ENCODE measurements at places on chromosomes 5 and 9.
A peak's percentile ranks its signal among the peaks of the same experiment; 100 is the strongest.

- DNase-seq, result no peak
These were observed 112.3 kb downstream of the PCSK1 start for GRCh38 chr5:96320797-96321196.

DNA sequence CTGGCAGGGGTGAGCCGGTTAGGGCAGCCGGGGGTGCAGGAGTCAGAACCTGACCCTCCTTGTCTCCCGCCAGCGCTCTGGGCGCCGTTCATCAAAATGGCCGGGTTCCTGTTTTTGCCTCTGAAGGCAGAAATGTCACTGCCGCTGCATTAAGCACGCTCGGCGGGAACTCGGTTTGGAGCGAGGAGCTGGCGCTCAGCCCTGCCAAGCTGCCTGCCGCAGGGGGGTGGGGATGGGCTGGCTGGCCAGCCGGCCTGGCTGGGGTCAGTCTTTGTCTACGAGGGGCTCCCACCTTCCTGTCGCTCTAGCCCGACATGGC lies 63.7 kb downstream of the CXXC5 start:
- DNase-seq, result peak; percentile 78

DNA sequence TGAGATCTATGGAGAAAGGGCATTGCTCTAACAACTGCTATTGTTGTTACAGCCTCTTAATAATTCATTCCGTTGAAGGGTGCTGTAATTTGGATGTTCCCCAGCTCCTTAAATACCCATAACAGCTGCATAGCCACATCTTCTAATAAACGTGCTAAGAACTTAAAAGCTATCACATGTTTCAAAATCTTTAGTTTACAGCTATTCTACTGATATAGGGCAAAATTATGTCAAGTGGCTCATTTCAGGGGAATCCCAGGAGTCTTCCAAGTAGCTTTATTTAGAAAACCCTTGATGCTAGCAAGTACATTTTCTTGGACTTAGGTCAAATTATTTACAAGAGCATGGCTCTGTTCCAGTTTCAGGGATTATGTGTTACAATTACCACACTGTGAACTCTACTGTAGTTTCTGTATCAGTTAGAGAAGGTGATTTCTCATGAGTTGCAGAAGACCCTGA lies 990.4 kb upstream of the ACO1 start:
- no peak for DNase-seq

- DNase-seq, result no peak
These were observed 482.6 kb downstream of the ZNF608 start for GRCh38 chr5:124263680-124264491.

DNA sequence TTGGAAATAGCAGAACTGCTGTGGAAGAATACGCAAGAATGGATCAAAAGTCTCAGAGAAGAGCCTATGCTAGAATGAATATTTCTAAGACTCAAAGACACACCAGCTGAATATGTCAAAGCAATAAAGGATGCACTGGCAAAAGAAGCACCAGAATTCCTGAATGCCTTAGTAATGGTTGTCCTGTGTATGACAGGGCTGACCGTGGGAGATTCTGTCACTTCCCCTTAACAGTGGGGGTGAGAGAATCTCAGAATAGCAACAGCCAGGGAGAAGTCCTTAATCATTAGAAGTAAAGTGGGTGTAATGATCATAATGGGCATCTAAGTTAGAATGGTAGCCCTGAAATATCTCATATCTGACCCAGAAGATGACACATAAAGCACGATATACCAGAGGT lies 14.6 kb upstream of the PRR16 start:
- no peak for DNase-seq

- DNase-seq, result peak; percentile 94
These were observed 47.3 kb upstream of the PHYKPL start for GRCh38 chr5:178279723-178280438.

- DNase-seq, result no peak
These were observed 37.4 kb downstream of the ELOVL7 start for GRCh38 chr5:60806591-60807243.

DNA sequence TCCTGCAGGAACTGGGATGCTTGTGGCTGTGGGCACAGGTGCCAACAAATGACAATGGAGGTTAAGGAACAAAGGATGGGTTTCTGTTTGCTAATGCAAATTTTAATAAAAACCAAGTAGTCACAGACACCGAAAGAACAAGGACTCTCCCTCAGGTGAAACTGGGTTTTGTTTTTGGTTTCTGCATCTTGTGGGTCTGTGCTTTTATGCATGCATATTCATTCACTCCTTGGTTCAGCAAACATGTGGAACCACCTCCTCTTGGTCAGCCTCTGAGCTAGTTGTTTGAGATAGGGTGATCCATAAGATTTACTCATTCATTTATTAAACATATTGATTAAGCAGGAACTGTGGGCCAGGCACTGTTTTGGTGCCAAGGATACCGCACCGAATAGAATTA lies 381.9 kb downstream of the CDK5RAP2 start:
- no peak for DNase-seq

DNA sequence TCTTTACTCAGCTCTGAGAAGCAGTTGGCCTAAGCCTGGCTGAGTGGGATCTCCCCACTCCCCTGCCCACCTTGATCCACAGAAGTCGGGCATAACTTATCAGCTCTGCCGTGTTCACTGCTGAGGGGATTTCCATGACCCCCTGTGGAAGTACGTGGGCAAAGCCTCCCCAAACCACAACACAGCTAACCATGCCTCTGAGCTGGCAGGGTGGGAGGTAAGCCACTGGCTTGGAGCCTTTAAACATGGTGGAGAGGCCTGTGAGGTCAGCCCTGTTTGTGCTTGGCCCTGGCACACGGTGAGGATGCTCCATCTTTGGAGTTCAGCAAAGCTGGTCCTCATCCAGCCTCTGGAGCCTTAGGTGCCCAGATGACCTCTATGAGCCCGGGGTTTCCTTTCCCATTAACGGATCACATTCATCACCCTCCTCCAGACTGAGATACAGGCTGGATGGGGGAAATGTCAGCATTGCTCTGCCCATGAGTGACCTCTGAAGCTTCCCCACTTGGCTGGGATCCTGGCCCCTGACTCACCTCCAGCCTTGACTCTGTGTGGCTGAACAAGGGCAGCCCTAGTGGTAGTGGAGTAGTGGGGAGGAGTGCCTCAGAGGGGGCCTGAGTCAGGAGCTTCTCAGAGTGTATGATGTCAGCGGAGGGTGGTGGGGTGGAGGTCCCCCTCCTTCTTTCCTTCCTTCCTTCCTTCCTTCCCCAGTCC lies 6.2 kb downstream of the PDLIM4 start:
- no peak for DNase-seq

- peak; percentile 36 for DNase-seq
These were observed 789 bp downstream of the SEMA6A start for GRCh38 chr5:116573702-116574366.

DNA sequence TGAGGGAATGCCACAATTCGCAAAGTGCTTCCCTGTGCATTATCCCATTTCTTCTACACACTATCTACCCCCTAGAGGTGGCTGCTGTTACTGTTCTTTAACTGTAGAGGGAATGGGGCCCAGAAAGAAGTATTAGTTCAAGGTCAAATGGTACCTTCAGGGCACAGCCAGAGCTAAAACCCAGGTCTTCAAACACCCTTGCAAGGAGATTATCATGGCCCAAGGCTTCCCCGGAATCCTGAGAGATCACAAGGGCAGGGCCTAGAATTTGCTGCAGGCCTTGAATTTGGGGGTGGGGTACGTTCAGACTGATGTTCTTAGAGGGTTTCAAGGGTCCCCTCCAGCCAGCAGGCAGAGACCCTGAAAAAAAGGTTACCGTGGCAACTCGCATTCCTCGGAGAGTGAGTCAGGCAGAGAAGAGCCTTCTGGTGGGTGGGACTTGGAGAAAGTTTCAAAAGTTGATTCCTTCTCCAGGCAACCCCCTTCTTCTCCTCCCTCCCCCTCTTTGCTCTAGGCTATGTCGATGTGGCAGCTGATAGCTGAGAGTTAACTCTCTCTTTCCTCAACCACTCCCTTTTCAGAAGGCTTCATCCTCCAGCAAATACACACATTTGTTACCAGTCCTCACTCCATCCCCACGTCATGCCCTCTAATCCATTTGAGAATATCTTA lies 1.9 kb downstream of the SPARC start:
- no peak for DNase-seq

DNA sequence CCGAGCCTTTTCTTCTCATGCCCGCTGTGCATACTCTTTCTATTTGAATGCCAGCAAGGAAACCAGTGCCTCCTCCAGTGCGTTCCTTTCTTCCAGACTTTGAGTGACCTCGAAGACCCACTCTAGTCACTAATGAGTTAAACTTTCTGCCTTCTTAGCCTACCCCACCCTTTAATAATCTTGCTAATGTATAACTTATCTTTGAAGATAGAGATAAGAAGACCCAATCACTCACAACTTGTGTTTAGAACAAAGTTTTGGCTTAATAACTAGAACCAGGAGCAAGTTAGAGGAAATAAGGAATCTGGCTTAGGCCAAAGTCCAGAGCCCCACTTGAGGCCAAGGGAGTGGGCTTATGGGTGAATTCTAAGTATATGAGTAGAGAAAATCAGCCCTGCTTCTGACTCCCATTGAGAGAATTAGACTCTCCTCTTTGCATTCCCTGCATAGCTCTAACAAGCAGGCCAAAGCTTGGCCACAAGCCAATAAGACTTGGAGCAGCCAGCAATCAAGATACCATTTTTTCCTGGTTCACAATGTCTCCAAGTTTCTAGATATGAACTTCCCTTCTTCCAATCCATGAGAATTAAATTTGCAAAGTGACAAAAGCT lies 181.5 kb upstream of the PIK3R1 start:
- peak; percentile 12 for DNase-seq

DNA sequence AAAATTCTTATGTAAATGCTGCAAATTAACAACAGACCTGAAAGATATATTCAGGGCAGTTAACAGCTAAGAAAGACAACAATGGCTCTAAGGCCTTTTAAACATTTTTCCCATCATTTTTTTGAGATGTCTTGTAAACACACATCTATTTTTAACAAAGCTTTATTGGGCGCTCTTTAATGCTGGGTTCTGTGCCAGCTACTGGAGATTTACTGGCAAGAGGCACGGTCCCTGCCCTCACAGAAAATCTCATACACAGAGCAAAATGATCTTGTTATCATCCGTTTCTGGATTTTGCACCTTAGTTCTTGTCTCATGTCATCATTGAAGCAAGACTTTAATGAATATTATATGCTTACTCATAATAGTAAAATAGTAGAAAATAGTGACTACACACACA lies 1022.3 kb upstream of the WWC1 start:
- DNase-seq, result peak; percentile 47

GRCh38 chr9:118568704-118569103 lies 800.5 kb downstream of the BRINP1 start:
- DNase-seq, result no peak

DNA sequence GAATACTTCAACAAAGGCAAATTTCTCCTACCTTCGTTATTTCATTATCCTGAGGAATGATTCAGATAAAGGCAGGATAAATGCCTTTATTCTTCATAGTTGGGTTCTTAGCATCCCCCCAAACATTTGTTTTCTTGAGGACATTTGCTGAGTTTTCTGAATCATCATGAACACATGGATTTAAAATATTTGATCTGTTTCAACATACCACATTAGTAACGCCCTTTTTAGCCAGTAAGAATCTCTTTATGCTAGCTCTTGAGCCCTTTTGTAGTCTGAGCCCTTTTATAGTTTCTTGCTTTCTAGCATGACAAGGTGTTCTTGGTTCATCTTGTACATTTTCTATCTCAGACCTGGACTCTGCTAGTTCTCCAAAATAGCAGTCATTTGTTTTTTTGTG lies 27.9 kb downstream of the SKIC3 start:
- DNase-seq, result no peak

DNA sequence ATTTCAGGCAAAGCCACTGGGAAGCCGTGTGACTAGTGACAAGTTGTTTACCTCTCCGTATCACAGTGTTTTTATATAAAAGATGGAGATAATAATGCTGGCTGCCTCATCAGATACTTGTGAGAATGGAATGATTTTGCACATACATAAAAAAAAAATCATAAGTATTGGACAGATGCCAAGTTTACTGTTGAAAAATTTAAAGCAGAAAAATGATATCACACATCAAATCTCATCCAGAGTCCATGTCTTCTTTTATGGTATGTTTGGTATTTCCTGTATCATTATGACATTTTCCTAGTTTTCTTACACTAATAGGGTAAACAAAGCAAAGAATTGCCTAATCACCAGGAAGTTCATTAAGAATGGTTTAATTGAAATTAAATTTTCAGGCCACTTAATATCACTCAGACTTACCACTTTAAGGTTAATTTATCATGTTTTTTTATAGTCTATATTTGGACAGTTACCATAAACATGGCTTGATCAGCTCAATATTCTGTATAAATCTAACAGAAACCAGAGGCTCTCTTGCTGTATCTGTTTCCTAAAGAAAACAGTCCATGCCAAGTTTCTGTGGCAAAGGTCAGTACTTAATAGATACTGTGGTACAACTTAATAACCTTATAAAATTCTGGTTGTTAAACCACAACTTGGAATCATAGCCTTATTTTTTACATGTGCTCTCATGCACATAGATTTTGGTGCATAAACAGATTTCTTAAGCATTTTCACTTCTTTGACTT lies 656.5 kb upstream of the RIOK2 start:
- DNase-seq, result no peak

- DNase-seq, result no peak
These were observed 71.4 kb downstream of the LRSAM1 start for GRCh38 chr9:127522727-127523126.

- peak; percentile 84 for DNase-seq
These were observed at the start of gene DAP for GRCh38 chr5:10761185-10761932. Gene DAP (minus strand): TSS chr5:10761234. CDS start chr5:10761068, 166 bp downstream.

- DNase-seq, result no peak
These were observed 12.9 kb upstream of the F2RL1 start for GRCh38 chr5:76805821-76806505.

DNA sequence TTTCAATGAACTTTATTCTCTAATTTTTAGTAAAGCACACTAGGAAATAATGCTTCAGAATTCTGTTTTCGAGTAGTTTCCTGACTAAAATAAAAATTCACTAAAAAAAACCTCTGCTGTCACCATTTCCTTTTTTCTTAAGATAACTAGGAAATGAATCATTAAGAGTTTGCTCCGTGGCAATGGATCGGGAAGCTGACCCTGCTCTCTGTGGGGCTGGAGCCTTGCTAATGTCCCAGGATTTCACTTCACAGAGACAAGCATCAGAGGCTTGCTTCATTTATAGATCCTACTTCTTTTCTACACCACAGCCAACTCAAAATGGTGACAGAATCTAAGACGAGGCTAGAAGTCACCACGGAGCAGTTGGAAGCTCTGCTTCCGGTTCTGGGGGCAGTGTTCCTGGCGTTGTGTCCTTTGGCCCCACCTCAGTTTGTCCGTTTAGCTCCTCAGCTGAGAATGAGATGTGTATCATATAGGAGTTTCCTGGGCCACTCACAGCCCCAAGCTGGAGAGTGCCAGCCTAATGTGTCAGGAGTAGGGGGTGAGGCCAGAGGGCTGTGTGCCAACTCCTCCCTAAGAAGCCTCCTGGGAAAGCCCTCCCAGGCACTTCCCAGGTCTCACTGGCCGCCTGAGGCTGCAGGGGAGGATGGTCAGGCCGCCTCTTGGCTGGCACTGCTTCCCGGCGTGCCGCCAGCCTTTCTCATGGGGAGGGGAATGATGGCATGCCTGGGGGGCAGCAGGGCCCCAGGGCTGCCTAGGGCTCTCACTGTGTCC lies 19.6 kb downstream of the TENT4A start:
- DNase-seq, result no peak

Data from cerebellum (tissue), 4 donors.